ENCODE measurements at places on chromosomes 6 and 20.
A peak's percentile ranks its signal among the peaks of the same experiment; 100 is the strongest.

DNA sequence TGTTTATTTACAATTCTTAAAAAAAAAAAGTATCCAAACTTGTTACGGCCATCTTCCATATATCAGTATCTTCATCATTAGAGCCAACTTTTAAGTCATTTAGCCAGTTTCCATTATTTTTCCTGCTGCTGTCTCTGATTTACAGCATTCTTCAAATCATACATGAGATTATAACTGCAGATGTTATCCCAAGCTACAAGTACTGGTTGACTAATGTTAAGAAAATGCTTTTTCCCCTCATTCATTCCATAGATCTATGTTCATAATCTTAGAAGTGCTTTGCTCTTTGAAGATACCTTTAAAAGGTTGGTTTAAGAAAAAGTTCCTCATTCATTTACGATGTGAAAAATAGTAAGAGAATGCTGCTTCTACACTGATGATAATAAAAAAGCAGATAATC, 158.7 kb downstream of the RNGTT start:
- no peak for DNase-seq

- DNase-seq, result no peak
These were observed 259.8 kb downstream of the PKHD1 start for GRCh38 chr6:51827580-51827979.

DNA sequence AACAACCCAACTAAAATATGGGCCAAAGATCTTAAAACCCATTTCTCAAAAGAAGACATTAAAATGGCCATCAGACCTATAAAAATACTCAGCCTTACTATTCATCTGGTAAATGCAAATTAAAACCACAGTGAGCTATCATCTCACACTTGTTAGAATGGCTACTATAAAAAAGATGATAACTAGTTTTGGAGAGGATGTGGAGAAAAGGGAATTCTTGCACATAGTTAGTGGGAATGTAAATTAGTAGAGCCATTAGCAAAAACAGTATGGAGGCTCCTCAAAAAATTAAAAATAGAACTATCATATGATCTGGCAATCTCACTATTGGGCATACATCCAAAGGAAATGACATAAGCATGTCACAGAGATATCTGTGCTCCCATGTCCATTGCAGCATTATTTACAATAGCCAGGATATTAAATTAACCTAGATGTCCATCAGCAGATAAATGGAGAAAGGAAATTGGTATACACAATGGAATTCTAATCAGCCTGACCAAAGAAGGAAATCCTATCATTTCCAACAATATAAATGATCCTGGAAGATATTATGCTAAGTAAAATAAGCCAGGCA, 2.9 kb downstream of the SIRPB1 start:
- DNase-seq, result no peak

DNA sequence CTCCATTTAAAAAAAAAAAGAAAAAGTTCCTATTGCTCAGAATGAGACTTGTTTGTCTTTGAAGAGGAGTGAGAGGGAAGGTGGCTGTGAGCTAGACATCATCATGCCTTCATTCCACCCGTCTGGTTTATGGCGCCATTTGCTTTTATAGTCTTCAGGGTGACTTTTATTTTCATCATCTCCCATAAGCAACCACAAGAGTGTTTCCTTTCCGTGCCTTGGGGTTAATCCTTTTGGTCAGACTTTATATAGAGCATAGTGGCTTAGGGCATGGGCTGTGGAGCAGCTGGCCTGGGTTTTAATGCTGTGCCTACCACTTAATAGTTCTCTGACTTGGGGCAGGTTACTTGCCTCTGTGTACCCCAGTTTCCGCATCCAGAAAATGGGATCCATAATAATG, 77.8 kb downstream of the RREB1 start:
- no peak for DNase-seq

GRCh38 chr6:13677878-13678254, 33.8 kb downstream of the RANBP9 start:
- DNase-seq, result no peak

GRCh38 chr6:42901538-42901957, 14.3 kb upstream of the PTCRA start:
- peak; percentile 54 for DNase-seq
